ENCODE measurements at places on chromosomes 7 and 10. TPM values are rescaled to one million over a fixed set of nuclear protein-coding genes. Genes with fewer than 3 reads are reported as not detected.
A peak's percentile ranks its signal among the peaks of the same experiment; 100 is the strongest.

The EPO gene
- not detected for total RNA-seq

The ICA1 gene
- total RNA-seq, result 0.32 TPM

The PNLIPRP1 gene
- total RNA-seq, result 1.0 TPM

The CALD1 gene
- total RNA-seq, result 1.6 TPM

The NUTM2E gene
- 0.19 TPM for total RNA-seq

The ZNF425 gene
- total RNA-seq, result 0.43 TPM

The MMRN2 gene
- total RNA-seq, result not detected

The LRRC18 gene
- total RNA-seq, result not detected

The SPAM1 gene
- total RNA-seq, result not detected

The TAS2R38 gene
- total RNA-seq, result not detected

The OR6V1 gene
- not detected for total RNA-seq

The LRRN3 gene
- 39.2 TPM for total RNA-seq

GRCh38 chr7:35256256-35257175 lies 2.6 kb upstream of the TBX20 start:
- no peak for DNase-seq

DNA sequence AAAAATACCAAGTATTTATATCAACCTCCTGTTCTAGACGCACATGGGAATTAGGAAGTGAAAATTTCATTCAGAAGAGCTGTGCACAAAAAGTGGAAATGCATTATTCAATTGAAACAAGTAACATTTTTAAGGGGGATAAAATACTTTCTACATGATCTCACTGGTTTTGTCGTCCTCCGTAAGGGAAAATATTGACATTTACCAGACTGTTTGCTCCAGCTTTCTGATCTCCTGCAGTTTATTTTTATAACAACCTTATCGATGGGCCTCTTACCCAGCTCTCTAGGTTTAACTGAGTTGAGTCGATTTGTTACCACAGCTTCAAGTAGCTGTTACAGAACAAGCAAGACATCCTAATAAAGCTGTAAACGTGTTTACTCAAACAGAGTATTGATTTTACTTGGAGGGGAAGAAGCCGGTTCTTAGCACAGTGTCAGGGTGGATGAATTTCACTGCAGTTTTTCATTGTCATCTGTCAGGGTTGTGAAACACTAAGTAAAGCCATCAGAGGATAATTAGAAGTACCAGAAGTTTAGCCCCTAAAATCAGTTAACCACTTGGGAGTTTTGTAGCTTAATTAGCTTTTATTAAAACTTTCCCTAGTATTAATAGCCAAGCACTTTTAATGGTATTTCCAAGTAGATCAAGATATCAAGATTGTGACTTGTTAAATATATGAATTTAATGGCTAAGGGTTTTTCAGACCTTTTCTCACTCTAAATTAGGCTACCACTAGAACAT lies 142.6 kb upstream of the KAT6B start:
- DNase-seq, result no peak

DNA sequence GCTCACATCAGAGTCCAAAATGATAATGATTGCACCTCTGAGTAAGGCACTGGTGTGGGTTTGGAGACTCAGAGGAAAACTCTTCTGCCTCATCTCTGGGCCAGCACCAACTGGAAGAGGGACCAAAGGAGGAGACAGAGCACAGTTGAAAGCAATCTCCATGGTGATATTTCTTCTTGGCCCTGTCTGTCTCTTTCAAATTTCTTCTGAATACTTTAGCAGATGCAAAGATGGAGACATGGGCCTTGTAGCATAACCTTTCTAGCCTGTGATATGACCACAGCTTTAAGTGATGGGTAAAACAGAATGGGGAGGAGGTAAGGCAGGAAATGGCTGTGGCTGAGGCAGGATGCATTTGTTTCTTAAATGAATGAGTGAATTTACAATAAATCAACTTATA lies 12.2 kb upstream of the GIMAP7 start:
- DNase-seq, result no peak

GRCh38 chr7:4797858-4798705 lies 22.7 kb downstream of the AP5Z1 start:
- DNase-seq, result peak; percentile 57

- DNase-seq, result no peak
These were observed 80.3 kb downstream of the RAMP3 start for GRCh38 chr7:45237788-45238461.

- DNase-seq, result no peak
These were observed 19.1 kb downstream of the DENND2A start for GRCh38 chr7:140621401-140622021.

DNA sequence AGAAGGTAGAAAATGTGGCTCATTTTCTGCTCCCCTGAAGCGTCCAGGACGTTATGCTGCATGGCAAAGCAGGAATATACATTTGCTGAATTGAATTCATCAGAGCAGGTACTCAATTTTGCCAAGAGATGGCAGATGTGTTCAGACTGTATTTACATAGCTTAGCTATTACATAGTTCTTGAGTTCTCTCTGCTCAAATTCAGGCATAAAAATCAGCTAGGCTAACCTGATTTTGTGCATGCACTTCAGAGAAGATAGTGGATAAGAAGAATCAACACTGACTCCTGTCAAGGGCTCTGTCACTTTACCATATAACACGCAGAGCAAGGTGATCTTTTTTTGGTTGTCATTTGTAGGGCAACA lies 209.2 kb upstream of the FAM3C start:
- no peak for DNase-seq

DNA sequence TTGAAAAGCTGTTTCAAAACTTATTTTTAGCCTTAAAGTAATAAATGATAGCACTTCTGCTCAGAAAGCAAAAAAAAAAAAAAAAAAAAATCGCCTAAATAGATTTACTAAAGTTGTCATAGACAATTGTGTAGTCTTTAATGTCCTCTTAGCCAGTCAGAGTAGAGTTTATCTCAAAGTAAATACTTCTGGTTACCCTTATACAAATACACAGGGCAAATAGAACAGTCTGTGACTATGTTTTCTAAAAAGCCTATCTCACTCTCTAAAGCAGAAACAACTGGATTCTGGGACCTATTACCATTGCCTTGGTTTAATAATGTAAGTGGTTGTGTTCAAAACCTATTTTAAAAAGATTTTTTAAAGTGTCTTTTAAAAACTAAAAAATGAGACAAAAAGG lies 156.2 kb upstream of the THSD7A start:
- no peak for DNase-seq

DNA sequence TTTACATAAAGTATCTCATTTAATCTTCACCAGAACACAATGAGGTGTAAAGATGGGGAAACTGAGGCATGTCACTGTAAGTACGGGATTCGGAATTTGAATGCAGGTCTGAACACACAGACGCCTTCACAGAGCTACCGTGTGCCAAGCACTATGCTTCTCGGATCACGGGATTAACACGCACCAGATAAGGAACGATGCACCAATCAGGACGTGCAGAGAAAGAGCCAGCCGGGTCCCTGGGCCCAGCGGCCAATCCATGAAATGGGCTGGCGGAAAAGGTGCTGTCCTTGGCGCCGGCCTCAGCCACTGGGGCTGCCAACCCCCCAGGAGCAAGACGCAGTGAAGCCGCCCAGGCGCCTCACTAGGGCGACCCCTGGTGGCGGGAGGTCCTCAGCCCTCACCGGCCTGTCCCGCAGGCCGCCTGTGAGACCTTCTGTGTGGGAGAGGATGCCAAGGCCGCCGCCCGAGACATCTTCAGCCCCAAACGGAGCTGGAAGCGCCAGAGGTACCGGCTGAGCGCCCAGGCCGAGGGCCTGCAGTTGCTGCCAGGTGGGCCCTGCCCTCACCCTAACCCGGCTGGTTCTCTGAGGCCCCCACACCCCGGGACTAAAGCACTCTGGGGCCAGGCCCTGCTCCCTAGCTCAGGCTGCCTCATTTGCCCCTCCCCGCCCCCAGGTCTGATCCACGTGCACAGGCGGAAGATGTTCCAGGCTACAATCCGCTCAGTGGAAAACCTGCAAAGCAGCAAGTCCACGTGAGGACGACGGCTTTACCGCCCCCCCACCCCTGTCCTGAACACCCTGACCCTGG lies 15.6 kb downstream of the ATG9B start:
- DNase-seq, result peak; percentile 77

- DNase-seq, result no peak
These were observed 9.4 kb upstream of the PIP4K2A start for GRCh38 chr10:22723783-22724182.
